NCI-H2029 treated with DMSO at 0.1 percent for 48 hours (cell line): ENCODE measurements at places on chromosomes 16 and 17.

- DNase-seq: no peak
Measured at GRCh38 chr17:3890878-3891219, 2.0 kb downstream of the CAMKK1 start.

- DNase-seq: no peak
Measured at GRCh38 chr17:1024076-1024475, 27.1 kb downstream of the TIMM22 start.

- DNase-seq: no peak
Measured at GRCh38 chr17:55134486-55135157, 130.1 kb upstream of the HLF start.

DNA sequence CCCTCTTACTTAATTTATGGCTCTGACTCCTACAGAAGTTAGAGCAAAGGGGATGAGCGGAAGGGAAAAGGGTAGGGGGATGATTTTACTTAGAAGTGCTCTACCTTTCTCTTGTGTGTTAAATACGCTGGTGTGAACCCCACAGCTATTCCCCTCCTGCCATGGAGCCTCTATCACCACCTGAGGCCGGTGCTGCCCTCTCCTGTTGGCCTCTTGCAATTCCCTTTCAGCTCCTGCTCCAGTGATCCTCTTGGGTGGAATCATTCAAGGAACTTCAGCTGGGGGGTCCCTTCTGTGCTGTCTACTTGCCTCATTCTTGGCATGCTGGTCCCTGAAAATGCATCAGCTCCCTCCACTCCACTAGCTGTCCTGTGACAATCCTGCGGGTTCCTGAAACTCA lies 41.8 kb upstream of the CDH8 start:
- no peak for DNase-seq

DNA sequence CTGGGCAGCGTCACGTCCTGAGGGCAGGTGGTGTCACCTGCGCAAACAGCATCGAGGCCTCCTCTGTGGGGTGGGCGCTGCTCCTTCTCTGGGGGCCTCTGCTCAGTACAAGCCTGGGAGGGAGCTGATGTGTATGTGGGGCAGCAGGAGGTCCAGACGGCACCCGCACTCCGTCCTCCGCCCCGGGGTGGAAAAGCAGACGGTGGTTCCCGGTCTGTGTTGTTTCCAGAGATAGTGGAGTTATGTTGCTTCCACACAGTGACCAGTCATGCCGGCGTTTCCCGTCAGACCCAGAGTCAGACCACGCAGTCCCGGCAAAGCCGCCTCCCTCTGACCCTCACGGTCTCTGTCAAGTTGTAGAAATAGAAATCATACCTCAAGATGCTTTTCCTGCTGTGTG lies 13.7 kb upstream of the RPL13 start:
- DNase-seq: no peak

GRCh38 chr17:79188048-79188447 lies 113.4 kb downstream of the ENGASE start:
- no peak for DNase-seq

DNA sequence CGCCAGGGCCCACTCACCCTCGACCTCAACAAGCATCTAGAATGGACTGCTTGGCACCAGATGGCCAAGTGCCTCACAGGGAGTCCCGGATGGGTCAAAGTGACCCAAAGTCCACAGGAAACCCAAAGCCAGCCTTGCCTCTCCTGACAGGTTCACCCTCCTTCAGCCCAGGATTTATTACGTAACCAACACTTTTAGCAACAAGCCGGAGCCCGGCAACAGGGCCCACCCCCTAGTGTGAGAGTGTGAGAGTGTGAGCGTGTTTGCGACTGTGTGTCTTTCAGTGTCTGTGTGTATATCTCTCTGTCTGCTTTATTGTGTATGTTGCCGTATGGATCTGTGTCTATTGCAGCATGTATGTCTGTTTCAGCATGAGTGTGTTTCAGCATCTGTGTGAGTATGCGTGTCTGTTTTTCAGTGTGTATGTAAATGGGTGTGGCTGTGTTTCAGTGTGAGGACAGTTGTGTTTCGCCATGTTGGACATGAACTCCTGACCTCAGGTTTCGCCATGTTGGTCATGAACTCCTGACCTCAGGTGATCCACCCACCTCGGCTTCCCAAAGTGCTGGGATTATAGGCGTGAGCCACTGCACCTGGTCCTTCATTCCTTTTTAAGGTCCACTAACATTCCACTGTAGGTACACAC lies 13.7 kb upstream of the PEMT start:
- DNase-seq: no peak

DNA sequence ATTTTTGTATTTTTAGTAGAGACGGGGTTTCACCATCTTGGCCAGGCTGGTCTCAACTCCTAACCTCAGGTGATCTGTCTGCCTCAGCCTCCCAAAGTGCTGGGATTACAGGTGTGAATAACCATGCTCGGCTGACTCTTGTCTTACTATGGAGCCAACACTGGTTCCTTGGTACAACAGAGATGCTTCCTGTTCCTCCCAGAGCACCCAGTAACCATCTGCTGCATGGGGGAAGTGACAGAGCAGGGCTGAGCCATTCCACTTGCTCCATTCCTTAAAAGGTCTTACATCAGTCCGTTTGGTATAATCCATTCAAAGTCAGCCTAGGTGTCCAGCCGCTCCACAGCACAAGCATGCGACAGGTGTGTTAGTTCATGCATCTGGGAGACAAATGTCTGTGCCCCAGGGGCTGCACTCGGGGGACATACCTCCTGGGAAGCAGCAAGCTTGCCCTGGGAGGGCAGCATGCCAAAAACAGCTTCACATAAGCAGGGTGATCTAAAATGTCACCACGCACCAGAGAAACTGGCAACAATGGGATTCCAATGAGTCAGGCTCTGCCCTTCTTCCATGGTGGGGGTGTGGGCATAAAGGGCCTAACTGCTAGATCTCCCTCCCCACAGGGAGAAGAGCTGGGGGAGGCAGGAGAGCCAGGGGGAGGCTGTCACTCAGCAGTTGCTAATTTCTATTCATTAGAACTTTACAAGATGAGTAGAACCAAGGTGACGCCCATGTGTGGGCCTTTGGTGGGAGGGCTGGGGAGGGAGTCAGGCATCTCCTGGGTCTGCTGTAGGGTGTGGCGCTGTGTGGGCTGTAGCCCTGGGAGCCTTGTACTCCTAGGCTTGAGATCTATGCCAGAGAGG lies 35.5 kb downstream of the PIPOX start:
- no peak for DNase-seq

GRCh38 chr16:50050802-50051201 lies 15.0 kb upstream of the HEATR3 start:
- no peak for DNase-seq

- DNase-seq: no peak
Measured at GRCh38 chr16:19595043-19595767, 39.7 kb downstream of the VPS35L start.

- DNase-seq: no peak
Measured at GRCh38 chr17:54029986-54030385, 207.3 kb downstream of the KIF2B start.
